ENCODE measurements at places on chromosomes 12 and 14.

- no peak for DNase-seq
These were observed 15.4 kb downstream of the SLC6A13 start for GRCh38 chr12:247271-247670.

DNA sequence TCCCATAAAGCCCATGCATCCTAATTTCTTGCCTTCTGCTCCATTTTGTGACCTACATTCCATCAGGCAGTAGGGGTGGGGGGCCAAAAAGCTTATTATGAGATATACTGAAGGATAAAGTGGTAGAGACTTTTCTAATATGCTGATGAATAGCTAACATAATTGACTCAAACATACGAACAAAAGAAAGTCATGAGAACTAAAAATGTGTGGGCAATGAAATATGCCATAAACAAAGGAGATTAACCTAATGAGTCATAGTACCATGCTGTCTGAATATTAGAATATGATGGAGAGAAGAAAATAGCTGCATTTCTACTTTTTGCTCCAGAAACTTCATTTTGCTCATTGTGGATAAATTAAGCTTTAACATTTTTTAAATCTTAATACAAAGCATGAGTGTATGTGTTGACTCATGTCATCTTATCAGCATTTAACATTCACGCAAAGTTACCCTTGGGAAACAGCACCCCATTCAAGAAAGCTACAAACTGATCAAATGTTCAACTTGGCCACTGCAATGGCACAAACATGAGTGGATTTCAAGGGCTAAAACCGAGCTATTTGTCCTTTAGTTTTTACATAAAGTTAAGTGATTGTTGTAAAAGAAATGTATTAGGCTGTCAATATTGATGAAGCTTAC, 64.0 kb upstream of the DIO2 start:
- DNase-seq, result no peak

DNA sequence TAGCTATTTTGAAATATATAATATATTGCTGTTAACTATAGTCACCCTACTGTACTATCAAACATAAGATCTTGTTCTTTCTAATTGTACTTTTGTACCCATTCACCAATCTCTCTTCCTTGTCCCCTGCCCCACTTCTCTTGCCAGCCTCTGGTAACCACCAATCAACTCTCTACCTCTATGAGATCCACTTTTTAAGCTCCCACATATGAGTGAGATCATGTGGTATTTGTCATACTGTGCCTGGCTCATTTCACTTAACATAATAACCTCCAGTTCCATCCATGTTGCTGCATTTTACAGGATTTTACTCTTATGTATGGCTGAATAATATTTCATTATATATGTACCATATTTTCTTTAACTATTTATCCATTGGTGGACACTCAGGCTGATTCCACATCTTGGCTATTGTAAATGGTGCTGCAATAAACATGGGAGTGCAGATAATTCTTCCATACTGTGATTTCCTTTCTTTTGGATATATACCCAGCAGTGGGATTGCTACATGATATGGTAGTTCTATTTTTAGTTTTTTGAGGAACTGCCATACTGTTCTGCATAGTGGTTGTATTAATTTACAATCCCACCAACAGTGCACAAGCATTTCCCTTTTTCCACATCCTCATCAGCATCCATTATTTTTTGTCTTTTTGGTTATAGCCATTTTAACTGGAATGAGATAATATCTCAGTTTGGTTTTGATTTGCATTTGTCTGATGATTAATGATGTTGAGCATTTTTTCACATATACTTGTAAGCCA, 33.5 kb upstream of the SPIC start:
- no peak for DNase-seq

GRCh38 chr14:95889236-95889979, 12.8 kb downstream of the TUNAR start:
- DNase-seq, result no peak

DNA sequence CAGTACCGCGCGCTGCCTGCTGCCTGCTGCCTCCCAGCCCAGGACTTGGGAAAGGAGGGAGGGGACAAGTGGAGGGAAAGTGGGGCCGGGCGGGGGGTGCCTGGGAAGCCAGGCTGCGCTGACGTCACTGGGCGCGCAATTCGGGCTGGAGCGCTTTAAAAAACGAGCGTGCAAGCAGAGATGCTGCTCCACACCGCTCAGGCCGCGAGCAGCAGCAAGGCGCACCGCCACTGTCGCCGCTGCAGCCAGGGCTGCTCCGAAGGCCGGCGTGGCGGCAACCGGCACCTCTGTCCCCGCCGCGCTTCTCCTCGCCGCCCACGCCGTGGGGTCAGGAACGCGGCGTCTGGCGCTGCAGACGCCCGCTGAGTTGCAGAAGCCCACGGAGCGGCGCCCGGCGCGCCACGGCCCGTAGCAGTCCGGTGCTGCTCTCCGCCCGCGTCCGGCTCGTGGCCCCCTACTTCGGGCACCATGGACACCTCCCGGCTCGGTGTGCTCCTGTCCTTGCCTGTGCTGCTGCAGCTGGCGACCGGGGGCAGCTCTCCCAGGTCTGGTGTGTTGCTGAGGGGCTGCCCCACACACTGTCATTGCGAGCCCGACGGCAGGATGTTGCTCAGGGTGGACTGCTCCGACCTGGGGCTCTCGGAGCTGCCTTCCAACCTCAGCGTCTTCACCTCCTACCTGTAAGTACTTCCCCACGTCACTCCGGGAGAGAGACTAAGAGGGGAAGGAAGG, at the start of gene LGR5:
TSS of gene LGR5 (plus strand) at position 186 of the 732 bp plus-strand sequence. CDS start at position 469, 283 bp downstream.
- DNase-seq, result no peak

DNA sequence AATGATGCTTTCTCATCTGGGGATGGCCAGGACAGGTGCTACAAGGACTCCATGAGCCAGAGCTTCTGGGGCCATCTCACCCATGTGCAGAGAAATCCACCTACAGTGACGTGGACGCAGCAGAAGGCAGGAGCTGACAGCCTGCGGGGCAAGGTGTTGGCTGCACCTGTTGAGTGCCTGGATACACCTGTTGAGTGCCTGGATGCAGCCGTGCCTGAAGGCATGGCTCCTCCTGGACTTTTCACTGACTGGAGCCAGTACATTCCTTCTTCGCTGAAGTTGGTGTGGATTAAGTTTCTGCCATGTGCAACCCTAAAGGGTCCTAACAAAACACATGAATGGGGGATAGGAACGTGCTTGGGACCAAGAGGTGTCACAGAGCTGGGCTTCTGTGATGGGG, 7.4 kb upstream of the DIO3 start:
- DNase-seq, result no peak

DNA sequence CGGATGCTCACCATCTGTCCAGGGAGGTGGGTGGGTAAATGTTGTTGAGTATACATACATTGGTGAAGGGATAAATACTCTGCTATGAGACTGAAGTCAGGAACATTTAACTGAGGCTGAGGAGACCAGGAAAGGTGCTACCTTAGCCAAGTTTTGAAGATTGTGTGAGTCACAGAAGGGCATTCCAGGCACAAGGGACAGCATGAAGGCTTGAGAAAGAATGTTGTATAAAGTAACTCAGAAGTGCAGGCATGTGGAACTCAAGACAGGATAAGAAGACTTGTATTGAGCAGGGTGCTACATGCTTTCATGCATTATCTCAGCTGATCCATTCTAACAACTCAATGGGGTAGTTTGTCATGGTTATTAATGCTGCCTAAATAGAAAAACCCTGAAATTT, 112.7 kb downstream of the IPO8 start:
- DNase-seq, result no peak

Measured in stimulated activated CD8-positive, alpha-beta memory T cell treated with anti-CD3 and anti-CD28 coated beads, Interleukin-4, amount 100 ng/mL, for 1 hour (primary cell).